ENCODE measurements at places on chromosomes 7 and 10. TPM values are rescaled to one million over a fixed set of nuclear protein-coding genes. Genes with fewer than 3 reads are reported as not detected.

The IFIT1B gene
- not detected for polyA plus RNA-seq

The GPR85 gene
- not detected for polyA plus RNA-seq

The SEMA3D gene
- 0.16 TPM for polyA plus RNA-seq

The HIF1AN gene
- 37.2 TPM for polyA plus RNA-seq

The PLXDC2 gene
- polyA plus RNA-seq = not detected

The HKDC1 gene
- not detected for polyA plus RNA-seq

The IL15RA gene
- 13.4 TPM for polyA plus RNA-seq

The SEMA3A gene
- 0.17 TPM for polyA plus RNA-seq

All from GM12878 (cell line).